T-helper 17 cell (primary cell): ENCODE measurements at places on chromosomes 7 and 10.

GRCh38 chr10:21144047-21144446 is 246.9 kb upstream of the NEBL start:
- DNase-seq = no peak

- no peak for DNase-seq
Observed at GRCh38 chr7:74121401-74122249, 38.0 kb downstream of the LIMK1 start.

DNA sequence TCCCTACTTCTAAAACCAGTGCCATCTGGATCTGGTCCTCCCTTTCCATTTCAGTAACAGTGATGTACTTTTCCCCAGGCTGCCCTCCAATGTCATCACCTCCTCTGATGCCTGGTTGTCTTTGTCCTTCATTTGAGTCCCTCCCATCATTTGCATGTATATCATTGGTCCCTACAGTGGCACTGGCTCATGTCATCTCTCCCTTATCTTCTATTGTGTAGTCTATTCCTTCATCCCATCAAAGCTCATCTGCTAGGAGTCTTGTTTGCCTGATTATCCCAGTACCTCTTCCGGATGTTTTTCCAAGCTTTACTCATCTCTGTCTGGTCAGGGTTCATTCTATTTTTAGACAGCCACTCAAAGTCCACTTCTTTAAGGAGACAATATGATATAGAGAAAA is 292.9 kb upstream of the BMPER start:
- no peak for DNase-seq

GRCh38 chr10:79443338-79444198 is 1.9 kb downstream of the ZCCHC24 start:
- no peak for DNase-seq

- DNase-seq = no peak
Observed at GRCh38 chr10:11154849-11155498, 137.3 kb downstream of the CELF2 start.

- no peak for DNase-seq
Observed at GRCh38 chr7:17524746-17525145, 226.3 kb downstream of the AHR start.

DNA sequence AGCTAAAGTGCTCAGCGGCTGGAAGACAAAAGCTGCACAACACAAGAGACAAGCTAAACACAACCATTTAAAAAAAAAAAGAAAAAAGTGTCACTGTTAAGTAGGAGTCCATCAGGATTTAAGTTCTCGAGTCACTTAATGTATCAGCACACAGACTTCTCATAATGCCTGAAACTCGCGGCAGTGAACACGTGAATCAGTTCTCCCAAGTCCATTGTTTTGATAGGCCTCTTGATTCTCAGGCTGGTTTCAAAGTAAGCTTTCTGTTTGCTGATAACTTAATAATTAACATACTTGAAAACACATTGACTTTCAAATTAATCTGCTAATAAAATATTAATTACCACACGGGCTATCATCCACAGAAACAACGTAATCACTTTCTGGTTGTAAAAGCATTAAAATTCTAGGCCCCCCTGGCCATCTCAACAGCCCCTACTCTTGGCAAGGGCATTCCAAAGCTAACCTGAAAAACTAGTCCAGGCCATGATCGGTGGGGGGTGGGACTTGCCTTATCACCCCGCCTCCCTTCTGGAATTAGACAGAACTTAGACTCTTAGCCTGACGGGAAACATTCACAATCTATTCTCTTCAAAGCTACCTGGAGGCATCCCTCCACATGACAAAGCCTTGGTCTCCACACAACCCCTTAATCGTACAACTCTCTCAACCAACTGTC is 129.0 kb downstream of the DIP2C start:
- DNase-seq = no peak

DNA sequence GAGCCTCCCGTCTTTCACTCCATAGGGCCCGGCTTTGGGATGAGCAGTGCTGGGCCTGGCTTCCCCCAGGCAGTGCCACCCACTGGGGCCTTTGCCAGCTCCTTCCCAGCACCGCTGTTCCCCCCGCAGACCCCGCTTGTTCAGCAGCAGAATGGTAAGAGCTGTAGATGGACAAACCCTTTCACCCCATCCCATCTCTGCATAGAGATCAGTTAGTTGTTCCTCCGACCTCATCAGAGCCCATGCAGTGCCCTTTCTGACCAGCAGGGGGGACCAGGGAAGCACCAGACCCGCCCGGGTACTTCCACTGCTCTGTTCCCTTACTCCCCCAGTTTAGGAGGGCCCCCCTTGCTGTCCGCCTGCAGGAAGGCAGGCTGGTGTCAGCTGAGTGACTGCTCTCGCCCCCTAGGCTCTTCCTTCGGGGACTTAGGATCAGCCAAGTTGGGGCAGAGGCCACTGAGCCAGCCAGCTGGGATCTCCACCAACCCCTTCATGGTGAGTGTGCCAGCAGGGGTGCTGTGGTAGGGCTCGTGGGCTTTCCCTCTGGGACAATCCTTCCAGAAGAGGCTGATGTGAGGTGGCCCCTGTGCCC is 9.8 kb downstream of the SAP25 start:
- peak; percentile 83 for DNase-seq

GRCh38 chr10:110747609-110748464 is 103.7 kb downstream of the RBM20 start:
- DNase-seq = no peak

DNA sequence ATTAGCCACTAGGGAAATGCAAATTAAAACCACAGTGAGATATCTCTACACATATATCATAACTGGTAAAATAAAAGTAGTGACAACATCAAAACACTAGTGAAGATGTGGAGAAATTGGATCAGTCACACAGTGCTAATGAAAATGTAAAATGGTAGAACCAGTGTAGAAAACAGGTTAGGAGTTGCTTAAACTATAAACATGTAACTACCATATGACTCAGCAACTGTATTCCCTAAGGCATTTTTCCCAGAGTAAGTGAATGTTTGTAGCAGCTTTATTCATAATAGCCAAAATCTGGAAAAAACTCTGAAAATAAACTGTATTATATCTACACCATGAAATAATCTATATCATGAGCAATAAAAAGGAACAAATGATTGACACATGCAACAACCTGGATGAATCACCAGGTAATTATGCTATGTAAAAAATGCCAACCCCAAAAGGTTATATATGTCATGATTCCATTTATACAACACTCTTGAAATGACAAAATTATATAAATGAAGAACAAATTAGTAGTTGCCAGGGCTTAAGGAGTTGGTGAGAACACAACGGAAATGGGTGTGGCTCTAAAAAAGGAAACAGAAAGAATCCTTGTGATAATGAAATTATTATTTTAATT is 22.8 kb downstream of the SLC25A40 start:
- DNase-seq = no peak

- no peak for DNase-seq
Observed at GRCh38 chr10:3294919-3295581, 122.5 kb upstream of the PITRM1 start.

DNA sequence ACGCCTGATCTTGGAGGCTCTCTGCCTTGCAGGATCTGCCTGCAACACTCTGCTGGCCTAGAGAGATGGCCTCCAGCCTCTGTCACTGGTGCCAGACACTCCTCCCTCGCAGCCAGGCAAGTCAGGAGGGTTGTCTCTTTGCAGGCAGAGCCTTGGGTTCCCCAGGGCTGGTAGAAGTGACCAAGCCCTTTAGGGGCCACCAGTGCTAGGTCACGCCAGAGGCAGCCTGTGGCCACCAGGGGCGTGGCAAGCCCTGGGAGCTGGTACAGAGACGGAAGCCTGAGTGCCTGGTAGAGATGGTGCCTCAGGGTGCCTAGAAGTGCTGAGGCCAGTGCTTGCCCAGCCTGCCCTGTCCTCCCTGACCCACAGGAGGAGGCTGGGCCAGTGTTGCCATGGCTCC is 9.1 kb downstream of the ADCYAP1R1 start:
- DNase-seq = no peak

DNA sequence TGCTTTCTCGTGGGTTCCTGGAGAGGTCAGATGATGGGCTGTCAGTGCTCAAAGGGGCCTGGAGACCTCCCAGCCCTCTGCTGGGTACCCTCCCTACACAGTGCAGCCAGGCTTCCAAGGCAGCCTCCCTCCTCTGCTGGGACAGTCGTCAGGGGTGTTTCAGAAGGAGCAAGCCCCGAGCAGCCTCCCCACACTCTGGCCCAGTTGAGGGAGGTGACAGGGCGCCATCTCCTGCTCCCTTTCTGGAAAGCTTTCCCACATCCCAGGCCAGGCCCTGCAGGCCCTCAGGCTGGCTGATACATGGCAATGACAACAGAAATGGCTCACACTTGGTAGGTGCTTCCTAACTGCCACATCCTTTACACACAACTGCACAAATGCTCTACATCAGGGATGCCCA is 32.1 kb downstream of the KCNMA1 start:
- DNase-seq = no peak

GRCh38 chr10:21527598-21528235 is 2.2 kb upstream of the SKIDA1 start:
- DNase-seq = no peak

DNA sequence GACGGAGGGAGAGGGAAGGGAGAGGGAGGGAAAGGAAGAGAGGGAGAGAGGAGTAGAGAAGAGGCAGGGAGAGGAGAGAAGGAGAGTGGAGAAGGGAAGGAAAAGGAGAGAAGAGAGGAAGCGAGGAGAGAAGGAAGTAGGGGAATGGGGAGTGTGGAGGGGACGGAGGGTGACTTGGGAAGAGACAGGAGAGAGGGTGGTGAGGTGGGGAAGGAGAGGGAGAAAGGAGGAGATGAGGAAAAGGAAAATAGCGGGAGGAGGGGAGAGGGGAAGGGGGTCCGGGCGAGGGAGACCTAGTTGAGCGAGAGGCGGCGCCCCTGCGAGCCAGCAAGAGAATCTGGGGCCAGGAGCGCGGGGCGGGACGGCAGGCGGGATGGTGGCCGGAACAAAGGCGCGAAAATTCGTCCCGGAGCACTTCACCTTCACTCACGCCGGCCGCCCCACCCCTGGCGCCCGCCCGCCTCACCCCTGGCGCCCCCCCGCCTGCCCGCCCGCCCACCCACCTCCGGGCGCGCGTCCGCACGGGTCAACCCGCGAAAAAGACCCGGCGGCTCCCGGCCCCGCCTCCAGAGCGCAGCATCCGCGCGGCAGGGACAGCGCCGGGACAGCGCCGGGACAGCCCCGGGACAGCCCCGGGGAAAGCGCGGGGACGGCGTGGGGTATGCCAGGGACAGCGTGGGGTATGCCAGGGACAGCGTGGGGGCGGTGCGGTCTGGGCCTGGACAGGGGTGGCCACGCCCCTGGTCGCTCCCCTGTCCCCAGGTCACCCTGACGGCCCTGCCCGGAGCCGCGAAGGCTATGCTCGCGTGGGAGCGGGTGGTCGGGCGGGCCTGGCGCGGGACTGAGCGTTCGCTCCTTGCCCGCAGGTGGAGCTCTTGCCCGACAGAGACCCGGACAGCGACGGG is 4.2 kb downstream of the VSTM2A start:
- no peak for DNase-seq

DNA sequence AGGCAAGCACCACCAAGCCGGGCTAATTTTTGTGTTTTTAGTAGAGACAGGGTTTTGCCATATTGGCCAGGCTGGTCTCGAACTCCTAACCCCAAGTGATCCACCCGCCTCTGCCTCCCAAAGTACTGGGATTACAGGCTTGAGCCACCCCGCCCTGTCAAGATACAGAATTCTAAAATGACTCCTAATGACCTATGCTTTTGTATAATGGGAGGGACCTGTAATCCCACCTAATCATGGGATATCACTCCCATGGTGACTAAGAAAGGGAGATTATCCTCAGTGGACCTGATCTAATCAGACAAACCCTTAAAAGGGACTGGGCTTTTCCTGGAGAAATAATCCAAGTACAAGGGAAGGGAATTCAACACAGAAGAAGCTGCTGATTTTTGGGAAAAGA is 28.8 kb downstream of the SAMD8 start:
- no peak for DNase-seq

- no peak for DNase-seq
Observed at GRCh38 chr10:100713049-100713858, 32.1 kb upstream of the PAX2 start.

- no peak for DNase-seq
Observed at GRCh38 chr7:112596981-112597380, 116.2 kb downstream of the LSMEM1 start.

DNA sequence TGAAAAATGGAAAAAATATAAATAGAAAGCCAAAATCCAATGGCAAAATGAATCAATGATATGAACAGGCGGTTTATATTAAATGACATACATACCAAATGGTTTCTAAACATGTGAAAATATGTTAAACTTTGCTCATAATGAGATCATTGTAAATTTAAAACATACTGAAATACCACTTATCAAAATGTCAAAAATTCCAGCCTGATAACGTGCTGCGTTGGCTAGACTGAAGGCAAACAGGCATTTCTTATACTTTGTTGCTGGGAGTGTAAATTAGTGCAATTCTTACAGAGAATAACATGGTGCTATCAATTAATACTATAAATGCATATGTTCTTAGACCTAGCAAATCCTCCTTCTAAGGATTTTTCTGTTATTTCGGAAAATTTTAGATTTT is 225.8 kb upstream of the FAM3C start:
- no peak for DNase-seq

DNA sequence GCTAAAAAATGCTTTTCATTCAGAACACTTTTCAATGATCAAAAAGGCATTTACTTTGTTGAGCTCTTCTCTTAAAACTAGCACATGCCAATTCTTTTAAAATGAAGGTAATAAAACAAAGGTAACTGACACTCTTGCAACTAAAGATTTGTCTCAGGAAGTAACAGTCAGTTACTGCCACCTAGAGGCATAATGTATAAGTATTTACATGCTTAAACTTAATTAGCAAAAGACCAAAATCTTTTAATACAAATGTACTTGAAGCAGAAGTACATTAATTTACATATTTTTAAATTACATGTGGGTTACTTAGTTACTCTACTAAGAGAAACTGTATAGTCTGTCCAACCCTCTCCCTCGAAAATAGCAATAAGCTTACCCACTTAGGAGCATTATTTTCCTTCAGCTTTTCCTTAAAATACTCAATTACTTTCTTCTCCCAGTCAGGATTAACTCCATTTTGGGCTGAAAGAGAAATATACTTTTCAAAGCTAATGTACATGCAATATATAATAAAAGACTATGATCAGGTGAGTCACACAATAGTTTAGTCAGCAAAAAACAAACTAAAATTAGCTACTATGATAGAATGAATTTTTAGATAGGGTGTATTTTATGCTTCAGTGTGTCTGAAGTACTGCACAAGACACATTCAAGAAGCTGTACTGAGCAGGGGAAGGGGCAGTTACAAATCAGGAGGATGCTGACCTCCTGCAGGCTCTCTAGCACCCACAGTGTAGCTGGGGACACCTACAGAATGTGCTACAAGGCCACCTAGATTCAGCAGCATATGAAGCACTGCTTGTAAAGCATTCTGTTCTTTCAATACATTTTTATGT is 13.0 kb downstream of the MCMBP start:
- DNase-seq = no peak

DNA sequence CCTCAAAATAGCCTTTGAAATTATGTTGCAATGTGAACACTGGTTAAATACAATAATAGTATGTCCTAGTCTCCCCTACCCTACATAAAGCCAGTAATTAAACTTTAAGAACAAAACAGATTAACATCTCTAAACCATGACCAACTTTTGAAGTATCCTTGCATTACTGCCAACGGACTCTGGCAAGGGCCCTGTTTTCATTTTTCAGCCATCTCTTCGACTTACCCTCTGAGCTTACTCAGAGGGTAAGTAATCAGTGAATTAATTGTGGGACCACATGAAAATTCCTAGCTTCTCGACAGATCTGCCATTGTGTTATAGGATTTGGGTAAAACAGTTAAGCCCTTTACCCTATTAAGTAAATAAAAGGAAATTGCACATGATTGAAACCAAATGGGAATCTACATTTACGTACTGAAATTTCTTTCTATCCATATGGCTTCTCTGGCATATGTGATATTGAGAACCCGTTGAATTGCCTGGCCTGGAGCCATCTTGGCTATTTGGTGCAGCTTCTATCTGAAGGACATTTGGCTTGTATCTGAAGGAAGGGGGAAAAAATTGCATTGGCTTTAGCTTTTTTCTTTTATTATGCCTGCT is 39.6 kb downstream of the DYNC1I1 start:
- no peak for DNase-seq
